ENCODE measurements at places on chromosomes 2 and 18.

- no peak for DNase-seq
Measured at GRCh38 chr2:118643294-118643693, 204.2 kb downstream of the EN1 start.

GRCh38 chr2:182694189-182694588 is 21.9 kb upstream of the DNAJC10 start:
- DNase-seq, result no peak

- DNase-seq, result no peak
Measured at GRCh38 chr2:152920846-152921245, 202.4 kb downstream of the ARL6IP6 start.

- DNase-seq, result peak; percentile 44
Measured at GRCh38 chr2:148674063-148675020, 29.8 kb downstream of the EPC2 start.

DNA sequence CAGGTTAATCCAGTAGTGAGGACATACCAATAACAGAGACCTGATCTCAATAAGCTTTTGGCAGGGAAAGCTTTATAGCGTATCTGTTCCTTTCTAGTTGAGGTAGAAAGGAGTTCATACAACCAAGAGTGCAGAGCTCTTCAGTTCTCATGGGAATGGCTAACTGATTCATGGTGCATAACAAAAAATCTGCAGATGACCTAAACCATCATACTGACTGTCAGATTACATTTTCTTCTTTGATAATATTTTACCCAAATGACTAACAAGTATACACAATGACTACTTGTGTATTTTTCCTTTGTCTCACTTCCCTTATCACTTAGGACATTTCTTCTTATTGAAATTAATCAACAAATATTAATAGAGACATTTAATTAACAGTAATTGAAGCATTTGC is 140.0 kb upstream of the SERTAD2 start:
- DNase-seq, result no peak

DNA sequence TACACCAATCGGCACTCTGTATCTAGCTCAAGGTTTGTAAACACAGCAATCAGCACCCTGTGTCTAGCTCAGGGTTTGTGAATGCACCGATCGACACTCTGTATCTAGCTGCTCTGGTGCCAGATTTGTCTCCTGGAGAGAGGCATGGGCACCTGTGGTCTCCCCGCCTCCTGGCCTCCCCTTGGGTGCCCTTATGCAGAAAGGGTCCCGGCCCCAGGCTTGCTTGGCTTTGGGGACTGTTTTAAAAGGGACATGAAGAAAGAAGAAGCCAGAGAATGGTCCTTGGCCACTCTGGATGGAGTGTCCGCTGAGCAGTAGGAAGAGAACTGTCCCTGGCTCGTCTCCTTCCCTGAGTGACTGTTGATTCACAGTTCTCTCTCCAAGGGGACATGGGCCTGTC is 11.5 kb upstream of the ALPP start:
- DNase-seq, result no peak

DNA sequence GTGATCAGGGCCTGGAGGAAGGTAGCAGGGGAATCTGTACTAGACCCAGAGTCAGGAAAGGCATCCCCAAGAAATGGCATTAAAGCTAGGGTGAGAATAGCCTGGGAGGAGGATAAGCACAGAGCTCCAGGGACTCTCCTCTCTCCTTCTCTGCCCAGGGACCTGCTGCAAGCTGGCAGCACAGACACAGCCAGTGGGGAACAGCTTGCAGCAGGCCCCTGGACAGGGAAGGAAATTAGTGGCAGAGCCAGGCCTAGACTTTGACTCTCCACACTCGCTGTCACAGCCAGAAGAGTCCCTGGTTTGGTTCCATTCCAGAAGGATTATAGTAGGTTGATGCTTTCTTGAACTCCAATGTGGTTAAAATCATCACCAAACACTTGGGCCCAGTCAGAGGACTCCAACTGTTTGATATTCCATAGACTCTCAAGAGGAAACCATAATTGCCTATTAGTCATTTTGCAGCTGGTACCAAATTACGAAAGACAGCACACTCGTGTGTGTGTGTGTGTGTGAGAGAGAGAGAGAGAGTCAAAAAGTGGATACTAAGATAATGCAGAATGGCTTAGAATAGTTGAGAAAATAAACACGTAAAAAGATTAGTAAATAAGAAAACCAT is 95.5 kb upstream of the ATP8B1 start:
- DNase-seq, result no peak

GRCh38 chr18:38427234-38427633 is 861.6 kb upstream of the CELF4 start:
- no peak for DNase-seq

GRCh38 chr18:45060102-45060501 is 379.4 kb downstream of the SETBP1 start:
- no peak for DNase-seq

- DNase-seq, result no peak
Measured at GRCh38 chr2:207766041-207766551, 3.6 kb downstream of the FZD5 start.

- no peak for DNase-seq
Measured at GRCh38 chr2:233009661-233010060, 3.4 kb downstream of the NGEF start.

GRCh38 chr2:19764998-19765397 is 136.8 kb downstream of the TTC32 start:
- no peak for DNase-seq

All from GM13977 (cell line).